ENCODE measurements at places on chromosomes 2 and 18.

DNA sequence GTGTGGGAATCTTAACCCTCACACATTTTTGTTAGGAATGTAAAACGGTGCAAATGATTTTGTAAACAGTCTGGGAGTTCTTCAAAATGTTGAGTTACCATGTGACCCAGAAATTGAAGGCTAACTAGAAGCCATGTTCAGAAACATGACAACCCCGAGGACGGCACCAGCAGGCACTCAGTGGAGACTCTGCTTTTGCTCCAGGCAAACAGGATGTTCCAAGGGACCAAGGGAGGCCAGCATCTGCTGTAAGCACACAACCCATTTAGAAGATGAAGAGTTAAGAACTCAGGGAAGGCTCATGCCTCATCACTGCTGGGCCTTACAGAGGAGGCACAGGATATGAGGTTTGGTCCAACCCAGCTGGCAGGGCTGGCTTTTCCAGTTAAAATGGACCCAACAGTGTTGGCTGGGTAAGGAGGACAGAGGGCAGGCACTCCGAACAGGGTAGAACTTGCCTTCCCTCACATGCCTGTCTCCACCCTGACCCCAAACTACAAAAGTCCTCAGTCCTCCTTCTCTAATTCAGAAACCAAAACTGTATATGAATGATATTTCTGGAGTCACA, 23.6 kb downstream of the PARD6G start:
- no peak for DNase-seq

DNA sequence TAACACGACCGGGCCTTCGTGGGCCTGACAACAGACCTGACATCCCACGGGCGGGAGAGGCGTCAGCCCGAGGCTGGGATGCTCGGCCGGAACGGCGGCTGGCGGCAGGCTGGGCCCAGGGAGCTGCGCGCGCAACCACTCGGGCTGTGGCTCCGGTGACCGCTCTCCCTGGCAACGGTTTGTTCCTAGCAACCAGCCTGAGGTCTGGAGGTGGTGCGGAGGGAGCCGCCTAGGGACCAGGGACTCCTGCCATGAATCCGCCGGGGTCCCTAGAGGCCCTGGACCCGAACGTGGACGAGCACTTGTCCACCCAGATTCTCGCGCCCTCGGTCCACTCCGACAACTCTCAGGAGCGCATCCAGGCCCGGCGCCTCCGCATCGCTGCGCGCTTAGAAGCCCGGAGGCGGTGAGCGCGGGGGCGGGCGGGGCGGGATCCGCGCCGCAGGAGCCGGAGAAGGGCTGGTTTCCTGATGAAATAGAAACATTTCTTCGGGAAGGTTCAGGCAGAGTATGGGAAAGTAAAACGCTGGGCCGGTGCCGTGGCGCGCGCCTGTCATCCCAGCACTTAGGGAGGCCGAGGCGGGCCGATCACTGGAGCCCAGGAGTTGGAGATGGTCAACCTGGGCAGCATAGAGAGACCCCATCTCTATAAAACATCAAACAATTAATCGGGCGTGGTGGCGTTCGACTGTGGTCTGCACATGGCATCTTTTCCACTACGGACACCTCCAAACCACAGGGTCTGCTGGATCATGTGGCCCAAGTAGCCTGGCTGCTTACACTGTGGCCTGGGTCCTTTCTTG, at the start of gene DRC1:
TSS of gene DRC1 (plus strand) at position 182 of the 803 bp plus-strand sequence. CDS start at position 252, 70 bp downstream.
- DNase-seq, result no peak

DNA sequence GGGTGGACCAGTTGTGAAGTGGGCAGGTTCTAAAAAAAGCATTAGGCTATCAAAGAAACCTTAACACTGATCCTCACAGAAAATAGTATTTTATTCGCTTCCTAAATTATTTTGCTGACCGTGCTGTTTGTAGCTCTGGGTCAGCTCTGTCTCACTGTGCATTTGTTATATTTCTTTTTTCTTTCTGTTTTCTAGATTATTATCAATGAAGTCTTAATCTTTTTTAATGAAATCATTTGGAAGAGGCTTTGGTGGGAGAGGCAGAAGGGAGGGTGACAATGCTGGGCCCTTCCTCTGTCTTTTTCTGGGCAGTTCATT, 213.6 kb downstream of the PTGR3 start:
- DNase-seq, result no peak

- no peak for DNase-seq
These were observed 223.7 kb downstream of the IRS1 start for GRCh38 chr2:226575928-226576327.

DNA sequence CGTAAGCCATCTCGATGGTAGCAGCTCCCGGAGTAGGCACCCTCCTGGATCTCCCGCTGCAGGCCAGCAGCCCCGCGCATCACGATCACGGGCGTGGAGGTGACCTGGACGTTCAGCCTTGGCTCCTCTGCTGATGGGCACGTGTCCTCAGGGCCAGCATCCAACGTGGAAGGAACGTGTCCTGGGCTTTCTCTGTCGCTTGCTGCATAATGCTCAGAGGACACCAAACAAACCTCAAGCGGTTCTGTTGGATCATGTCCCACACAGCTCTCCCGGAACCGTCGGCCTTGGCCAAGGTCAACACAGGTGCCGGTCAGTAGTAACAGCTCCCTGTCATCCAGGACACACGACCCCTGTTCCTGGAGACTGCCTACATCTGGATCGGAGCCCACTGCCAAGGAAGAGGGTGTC, 23.1 kb downstream of the PASK start:
- DNase-seq, result no peak

DNA sequence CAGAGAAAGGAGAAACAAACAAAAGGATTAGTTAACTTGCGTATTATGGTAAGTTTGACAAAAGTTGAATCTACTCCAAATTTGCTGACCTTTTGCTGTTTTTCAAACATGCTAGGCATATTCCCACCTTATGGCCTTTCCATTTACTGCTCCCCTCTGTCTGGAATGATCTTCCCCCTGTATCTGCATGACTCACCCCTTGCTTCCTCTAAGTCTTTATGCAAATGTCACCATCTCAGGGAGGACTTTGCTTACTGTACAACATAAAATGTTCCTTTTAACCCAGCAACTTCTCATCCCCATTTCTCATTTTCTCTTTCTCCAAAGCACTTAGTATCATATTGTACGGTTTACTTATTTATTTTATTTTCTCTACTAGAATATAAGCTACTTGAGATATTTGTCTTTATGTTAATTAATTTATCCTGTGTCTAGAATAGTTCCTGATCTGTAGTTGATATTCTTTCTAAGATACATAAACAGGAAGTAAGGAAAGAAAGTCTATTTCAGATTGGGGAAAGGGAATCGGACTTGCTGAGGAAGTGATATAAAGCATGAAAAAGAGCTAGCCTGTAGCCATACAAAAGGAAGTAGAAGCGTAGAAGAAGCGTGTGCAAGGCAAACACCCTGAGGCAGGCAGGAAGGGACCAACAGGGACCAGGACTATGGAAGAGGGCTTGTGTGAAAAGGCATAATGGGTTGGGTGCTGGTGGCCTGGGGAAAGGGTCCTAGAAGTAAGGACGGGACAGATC, 144.9 kb upstream of the ERBB4 start:
- DNase-seq, result no peak

DNA sequence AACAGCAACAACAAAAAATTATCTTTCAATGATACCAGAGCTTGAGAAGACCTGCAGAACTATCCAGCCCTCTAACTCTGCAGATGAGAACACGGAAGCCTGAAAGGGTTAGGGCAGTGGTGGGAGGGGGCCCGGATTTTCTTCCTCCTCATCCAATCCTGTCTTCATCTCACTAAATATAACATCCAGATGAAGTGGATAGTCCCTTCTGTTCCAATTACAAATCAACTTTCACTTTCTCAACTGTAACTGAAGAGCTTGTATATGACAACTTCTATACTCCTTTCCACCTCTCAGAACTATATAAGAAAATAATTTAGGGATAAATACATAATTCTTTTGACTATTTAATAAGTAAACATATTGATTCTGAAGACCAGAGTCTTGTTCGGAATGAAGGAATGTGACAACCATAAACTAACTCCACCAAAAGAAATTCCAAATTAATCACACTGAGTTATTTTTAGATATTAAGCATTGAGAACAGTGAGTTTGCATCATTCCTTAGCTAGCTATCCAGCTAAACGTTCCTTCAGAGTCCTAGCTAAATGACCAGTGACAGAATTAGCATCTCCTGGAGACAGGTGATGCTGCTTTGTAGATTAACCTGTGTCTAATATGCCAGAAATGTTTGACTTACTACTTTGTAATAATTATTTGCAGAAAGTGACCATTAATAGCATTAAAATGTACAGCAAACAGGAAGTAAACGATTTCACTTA, 32.7 kb downstream of the SFT2D3 start:
- DNase-seq, result no peak

DNA sequence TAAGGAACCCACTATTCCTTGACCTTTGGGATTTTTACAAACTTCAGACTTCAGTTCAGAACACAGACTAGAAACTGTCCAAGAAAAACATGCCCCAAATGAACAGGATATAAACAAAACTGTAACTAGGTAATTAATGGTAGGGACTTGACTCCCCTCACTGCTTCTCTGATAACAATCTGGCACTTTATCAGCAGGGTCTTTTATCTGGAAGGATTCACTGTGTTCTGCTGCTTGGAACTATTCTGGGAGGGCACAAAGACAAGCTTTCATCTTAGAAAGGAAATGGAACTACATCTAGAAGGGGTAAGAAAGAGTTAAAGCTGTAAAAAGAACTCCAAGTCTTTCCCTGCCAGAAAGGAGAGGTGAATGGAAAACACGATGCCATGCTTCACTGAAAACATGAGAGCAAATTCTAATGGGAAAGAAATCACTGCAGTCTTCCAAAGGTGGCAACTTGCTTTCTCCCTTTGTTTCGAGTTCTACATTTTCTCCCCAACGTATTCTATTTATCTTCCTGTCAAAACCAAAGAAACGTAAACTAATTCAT, 181.2 kb downstream of the THADA start:
- no peak for DNase-seq

DNA sequence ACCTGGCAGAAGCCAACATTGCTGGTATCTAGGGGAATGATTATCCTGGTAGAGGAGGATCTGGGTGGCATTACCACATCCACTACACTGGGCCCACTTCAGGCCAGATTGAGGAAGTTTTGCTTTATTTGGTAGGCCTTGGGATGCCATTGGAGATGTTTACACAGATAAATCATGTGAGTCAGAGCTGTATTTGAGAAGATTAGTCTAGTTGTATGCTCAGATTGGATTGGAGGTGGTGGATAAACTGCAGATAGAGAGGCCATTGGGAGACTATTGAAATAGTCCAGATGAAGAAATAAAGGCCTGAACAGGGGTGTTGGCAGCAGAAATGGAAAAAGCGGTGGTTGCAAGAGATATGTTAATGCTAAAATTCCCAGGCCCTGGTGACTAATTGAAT, 81.5 kb downstream of the EFEMP1 start:
- DNase-seq, result no peak

GRCh38 chr18:63579616-63580015, 7.5 kb upstream of the SERPINB13 start:
- DNase-seq, result no peak

DNA sequence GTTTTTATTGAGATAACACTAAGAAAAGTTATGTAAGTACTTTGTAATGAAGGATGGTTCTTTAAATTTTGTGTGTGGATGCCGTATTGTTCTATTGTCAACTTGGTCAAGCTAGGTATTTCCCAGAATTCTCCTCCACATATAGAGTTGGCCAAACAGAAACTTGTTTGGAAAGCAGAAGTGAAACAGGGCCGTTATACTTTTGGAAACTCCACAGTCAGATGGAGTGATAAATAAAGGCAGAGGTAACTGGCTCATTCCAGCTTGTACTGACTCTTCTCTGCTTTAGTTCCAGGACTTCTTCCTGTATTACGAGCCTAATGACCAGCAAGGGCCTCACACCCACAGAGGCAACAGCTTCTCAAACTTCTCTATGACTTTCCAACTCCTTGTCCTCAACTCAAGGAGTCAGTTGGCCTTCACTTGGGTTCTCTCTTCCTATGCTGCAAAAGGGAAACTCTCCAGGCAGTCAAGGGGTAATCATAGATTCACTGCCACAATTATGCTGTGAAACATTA, 16.4 kb upstream of the STARD7 start:
- DNase-seq, result no peak

GRCh38 chr2:15198051-15198450, 363.1 kb downstream of the NBAS start:
- DNase-seq, result no peak

GRCh38 chr2:13696601-13697000, 935.9 kb upstream of the LRATD1 start:
- DNase-seq, result no peak

DNA sequence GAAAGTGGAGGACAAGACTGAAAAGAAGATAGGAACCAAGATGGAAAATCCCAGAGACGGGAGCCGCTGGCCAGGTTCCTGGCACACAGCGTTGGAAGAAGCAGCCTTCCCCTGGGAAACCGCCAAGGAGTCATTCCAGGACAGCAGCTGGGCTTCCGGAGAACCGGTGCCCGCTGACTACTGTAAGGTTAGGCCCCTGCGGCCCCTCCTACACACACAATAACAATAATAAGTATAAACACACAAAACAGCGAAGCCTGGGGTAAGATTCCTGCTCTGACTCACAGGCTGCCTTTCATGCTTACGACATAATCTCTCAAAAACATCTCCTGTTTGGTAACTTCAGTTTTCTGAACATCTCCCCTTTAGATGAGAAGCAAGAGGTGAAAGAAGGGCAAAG, 28.1 kb upstream of the MYCN start:
- no peak for DNase-seq

- DNase-seq, result no peak
These were observed 209.0 kb downstream of the PRKCE start for GRCh38 chr2:45860136-45861121.

DNA sequence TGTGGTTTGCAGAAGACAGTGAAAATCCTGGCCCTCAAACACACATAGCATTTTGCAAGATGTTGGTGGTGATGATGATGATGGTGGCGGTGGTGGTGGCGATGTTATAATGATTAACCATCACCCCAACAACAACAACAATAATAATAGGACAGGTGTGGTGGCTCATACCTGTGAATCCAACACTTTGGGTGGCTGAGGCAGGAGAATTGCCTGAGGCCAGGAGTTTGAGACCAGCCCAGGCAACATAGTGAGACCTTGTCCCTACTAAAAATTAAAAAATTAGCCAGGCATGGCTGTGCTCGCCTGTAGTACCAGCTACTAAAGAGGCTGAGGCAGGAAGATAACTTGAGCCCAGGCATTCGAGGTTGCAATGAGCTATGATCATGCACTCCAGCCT, 3.8 kb downstream of the VIT start:
- no peak for DNase-seq

- DNase-seq, result no peak
These were observed 83.1 kb upstream of the RBM44 start for GRCh38 chr2:237715459-237715947.

Data from RKO (cell line).